ENCODE measurements at places on chromosomes 2 and 18.

DNA sequence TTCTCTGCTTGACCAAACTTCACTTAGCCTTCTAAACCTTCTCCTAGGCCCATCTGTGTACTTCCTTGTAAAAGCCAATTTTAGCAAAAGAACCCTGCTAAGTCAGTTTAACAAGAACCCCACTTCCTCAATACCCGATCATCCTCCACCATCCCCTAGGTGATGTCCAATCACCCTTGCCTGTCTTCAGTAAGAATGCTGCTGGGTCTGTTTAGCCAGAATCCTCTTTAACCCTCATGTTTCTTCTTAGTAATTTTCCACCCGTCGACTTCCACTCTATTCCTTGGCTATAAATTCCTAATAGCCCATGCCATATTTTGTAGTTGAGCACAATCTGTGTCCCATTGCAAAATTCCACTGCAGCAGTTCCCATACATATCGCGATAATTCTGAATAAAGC, 780.0 kb upstream of the RAB6C start:
- ATAC-seq, result no peak

DNA sequence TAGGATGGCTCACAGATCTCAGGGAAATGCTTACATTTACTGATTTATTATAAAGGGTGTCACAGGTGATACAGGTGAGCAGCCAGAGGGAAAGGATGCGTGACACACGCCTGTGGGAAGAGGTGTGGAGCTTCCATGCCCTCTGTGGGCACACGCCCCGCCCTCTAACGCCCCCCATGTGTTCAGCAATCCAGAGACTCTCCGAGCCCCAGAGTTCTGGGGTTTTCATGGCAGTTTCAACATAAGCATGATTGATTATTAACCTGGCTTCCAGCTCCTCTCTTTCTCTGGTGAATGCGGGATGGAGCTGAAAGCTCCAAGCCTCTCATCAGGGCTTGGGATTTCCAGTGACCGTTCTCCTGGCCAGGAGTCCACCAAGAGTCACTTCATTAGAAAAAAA, 34.3 kb upstream of the ODC1 start:
- no peak for ATAC-seq

- ATAC-seq, result no peak
Measured at GRCh38 chr2:50018921-50019320, 864.6 kb upstream of the FSHR start.

DNA sequence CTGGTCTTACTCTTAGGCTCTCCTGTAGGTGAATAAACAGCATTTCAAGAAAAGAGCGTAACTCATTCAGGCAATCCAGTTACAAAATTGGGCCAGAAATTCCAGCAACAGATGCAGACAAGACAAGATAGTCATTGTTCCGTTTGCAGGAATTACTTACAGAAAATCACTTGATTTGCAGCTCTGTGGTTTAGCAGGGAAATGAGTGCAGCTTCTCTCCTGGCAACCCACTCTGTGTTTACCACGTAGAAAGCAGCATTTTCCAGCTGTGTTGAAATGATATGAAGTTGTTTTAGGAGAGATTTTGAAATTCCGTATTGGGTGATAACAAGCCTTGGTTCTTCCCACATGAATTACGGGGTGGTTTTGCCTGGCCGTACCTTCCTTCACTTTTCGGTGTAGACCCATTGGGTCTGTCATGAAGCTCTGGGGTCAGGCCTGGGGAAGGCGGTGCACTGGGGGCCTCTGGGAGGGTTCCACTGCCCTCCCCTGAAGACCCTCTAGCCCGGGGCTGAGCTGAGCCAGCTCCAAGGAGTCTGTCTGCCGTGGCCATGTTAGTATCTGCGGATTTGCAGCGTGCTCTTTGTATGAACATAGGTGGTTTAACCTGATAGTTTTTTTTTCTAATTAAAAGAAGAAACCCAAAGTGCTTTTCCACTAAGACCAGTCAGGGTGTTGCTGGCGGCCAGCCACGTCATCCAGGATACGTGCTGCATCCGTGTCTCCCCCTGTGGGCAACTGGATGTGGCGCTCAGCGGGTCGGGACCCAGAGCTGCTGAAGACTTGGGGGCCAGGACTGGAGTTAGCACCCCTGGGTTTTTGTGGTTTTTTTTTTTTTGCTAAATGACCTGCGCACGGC, 58.9 kb upstream of the KCNG2 start:
- no peak for ATAC-seq

DNA sequence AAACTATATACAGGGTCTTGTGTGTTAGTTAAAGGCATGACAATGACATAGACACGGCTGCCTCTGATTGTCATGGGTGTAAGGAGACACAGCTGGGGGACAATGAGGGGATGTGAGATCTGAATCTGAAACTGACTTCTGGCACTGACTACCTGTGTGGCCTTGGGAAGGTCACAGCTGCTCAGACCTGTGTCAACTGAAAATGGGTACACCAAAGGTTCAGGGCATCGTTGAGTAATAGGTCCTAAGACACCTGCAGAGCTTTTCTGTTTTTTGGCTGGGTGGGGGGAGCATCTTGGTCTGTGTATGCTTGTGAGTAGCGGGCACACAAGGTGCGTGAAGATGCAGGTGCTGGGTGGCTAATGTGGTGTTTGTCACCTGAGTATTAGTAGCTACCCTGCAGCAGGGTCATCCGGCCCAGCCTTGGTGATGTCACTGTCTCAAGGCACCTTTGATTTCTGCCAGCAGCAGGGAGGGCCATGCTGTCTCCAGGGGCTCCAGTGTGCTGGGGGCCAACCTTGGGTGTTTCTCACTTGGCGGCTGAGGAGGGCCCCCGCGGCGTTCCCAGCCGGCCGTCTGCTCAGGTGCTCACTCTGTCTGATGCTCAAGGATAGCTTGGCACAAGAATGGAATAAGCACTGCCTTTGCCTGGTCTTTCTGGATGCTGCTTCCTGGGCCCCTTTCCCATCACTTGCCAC, 53.1 kb upstream of the HS6ST1 start:
- ATAC-seq, result no peak

Measured in activated CD4-positive, CD25-positive, alpha-beta regulatory T cell treated with anti-CD3 and anti-CD28 coated beads, Interleukin-2, amount 50 U/mL, for 24 hours (primary cell).